ENCODE measurements at places on chromosomes 2 and 18. TPM values are rescaled to one million over a fixed set of nuclear protein-coding genes. Genes with fewer than 3 reads are reported as not detected.

DNA sequence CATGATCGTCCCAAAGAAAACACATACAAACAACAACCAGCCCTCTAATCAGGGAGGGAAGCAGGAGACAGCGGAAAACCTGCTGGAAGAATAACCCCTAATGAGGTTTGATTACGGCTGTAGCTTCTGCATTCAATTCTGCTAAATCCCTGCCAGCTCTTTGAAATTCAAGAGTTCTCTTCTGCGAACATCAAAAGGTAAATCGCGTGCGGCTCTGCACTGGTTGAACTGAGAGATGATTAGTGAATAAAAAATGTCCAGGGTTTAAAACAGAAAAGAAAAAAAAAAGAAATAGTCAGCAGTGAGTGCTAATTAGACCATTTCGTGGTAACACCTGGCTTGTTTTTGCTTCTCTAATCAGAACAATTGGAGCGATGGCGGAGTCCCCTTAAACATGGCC lies 153.0 kb upstream of the CAPN13 start:
- no peak for DNase-seq

MRPS5 gene
- 55.6 TPM for total RNA-seq

DNA sequence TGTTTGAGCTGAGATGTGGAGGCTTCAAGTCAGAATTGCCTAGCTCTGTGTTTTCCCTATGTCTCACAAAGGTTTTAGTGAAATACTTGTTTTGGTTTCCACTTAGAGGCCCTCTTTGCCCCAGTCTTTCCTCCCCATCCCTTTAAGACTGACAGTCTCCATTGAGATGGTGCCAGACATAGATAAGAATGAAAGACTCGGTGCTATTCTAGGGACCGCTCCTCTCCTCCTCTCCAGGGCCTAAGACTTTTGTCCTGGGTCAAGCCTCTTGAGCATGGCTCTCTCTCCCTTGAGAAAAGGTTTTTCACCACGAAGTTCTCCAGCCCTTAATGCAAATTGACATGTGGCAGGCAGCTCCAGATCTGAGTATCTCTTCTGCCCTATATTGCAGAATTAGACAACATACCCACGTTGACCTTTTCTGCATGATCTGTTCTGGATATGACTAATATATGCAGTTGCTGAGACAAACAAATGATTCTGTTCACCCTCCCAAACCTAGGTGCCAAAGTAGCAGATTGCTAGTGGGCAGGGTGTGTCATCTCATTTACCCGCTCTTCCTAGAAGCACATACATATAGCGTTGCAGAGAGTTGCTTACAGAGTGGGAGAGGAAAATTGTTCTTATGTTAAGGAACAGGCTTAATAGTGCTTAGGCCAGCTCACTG lies 47.5 kb upstream of the ACSL3 start:
- no peak for DNase-seq

DNA sequence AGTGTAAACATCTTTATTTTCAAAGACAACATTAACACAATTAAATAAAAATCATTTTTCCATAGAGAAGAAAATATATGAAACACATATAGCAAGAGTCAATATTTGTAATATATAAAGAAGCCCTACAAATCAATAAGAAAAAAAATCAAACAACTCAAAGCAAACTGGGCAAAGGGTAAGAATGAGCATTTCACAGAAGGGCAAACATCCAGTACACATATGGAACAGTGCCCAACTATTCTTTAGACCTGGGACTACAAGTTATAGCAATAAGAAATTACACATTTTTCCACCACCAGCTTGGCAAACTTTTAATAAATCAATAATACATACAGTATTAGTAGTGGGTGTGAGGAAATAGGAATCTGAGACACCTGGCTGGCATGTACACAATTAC lies 324.1 kb downstream of the CYP26B1 start:
- DNase-seq: no peak

CHRNG gene
- 19.5 TPM for total RNA-seq

TRPM8 gene
- not detected for total RNA-seq

- no peak for DNase-seq
Observed at GRCh38 chr18:9293948-9294347, 40.6 kb upstream of the TWSG1 start.

- no peak for DNase-seq
Observed at GRCh38 chr2:47422560-47422959, 19.6 kb downstream of the MSH2 start.

DNA sequence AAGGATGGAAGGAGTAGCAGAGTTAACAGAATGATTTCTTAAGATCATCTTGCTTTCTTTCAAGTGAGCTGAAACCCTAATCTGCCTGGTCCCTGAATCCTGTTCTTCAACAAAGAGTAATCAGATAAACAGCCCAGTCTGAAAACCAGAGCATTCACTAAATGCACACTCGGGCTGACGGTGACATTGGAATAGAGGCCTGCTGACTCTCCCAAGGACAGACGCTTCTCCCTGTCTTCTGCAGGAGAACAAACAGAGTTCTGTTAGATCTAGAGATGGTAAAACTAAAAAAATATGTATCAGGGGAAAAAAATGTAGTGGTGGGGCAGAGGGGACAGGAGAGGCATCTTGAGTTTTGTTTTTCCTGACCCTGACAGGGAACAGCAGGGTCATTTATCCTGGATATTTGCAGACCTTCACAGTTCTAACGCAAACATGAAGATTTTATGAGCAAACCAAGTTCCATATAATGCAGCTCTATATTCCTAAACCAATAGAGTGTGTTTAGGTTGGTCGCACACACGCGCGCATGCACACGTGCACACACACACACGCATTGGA lies 7.3 kb downstream of the MATN3 start:
- DNase-seq: no peak

DNA sequence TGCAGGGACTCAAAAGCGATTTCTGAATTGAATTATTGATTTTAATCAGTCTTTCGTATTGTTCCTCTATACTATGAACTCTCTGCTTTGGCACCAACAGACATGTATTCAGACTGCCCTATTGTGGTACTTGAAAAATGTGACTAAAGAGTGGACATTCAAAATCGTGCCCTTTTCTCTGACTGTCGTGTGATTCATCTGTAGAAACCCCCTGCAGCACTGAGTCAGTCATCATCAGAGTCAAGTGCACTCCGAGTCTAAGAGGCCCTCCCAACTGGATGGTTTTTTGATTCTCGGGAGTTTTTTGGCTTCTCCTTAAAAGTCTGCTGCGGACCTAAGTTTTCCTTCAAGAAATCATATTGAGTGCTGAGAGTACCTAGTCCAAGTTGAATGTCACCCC lies 96.4 kb upstream of the FOSL2 start:
- DNase-seq: no peak

- DNase-seq: no peak
Observed at GRCh38 chr2:69292256-69292655, 94.8 kb downstream of the GFPT1 start.

DNA sequence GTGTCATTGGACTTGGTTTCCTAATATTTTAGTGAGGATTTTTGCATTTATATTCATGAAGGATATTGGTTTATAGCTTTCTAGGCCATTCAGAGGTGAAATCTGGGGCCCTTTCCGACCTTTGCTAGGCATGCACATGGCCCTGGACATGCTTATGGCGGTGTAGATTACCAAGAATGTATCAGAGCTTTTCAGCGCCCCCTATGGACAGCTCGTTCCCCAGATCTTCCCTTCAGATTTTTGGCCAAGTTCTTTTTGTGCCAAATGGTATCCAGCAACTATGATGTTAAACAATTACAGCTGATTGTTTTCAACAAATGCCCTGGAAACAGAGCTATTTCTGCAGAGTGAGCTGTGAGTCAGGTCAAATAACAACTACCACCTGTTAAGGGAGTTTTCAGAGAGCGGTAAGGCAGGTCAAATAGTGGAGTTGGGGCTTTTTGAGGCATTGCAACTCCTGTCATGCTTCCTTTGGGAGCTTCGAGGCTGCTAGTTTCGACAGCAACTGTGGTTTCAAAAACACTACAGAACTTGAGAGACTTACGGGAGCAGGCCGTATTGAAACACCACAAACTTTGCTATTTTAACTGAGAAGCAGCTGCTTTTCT lies 188.3 kb downstream of the ZNF516 start:
- peak; percentile 18 for DNase-seq

MOCOS gene
- 0.31 TPM for total RNA-seq

CYRIA gene
- total RNA-seq: 10.9 TPM

DNA sequence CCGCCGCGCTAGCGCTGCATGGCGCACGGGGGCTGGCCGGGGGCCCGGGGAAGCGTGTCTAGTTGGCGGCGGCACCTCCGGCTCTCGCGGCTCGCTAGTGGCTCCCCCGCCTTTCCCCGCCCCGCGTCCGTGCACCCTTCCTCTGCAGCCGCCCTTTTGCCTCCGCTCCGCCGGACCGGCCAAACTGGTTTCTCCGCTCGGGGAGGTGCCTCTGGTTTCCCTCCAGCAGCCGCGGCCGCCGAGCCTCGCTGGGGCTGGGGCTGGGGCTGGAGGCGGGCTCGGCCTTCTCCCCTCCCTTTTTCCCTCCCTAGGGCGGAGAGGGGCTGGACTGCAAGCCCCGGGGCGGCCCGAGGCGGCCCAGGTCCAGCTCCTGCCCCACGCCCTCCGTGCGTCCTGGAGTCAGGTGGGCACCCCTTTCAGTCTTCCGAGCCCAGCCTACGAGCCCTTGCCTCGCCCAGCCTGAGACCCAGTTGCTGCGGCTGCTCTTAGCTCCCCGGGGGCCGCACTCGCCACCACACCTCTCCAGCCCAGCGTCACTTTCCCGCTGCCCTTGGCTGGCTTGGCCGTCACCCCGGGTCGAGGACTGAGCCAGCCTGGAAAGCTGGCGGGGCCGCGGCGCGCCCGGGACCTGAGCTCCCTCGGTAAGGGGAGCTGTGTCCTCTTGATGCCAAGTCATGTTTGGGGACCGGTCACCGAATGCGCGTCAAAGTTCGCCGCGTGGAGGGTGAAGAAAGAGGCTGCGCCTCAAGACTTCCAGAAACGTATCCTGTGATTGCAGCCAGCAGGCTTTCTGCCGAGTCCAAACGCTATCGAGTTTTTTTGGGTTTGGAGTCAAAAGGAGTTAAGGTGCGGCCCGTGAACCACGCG lies at the start of gene ATP8B1:
Gene ATP8B1, minus strand, starts transcription at position 213 of the 867 bp plus-strand sequence. CDS start 71,508 bp downstream, outside the sequence.
- peak; percentile 71 for DNase-seq

DNA sequence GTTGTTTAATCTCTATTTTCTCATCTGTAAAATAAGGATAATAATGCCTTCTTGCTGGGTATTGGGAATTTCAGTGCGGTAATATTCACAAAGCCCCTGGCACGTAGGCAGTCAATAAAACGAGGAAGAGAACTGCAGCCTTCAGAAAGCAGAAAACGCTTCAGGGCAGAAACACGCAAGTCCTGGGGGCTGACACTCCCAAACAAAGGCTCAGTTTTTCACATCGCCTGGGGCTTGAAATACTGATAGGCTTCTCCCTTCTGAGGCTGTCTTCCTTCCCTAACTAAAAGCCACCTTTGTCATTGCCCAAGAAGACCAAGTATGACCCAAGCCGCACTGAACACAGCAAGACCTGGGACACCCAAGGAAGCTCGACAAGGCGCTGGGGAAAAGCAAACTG lies 32.4 kb downstream of the TMEM177 start:
- DNase-seq: no peak

- DNase-seq: no peak
Observed at GRCh38 chr2:57562495-57562894, 484.1 kb upstream of the VRK2 start.

DNA sequence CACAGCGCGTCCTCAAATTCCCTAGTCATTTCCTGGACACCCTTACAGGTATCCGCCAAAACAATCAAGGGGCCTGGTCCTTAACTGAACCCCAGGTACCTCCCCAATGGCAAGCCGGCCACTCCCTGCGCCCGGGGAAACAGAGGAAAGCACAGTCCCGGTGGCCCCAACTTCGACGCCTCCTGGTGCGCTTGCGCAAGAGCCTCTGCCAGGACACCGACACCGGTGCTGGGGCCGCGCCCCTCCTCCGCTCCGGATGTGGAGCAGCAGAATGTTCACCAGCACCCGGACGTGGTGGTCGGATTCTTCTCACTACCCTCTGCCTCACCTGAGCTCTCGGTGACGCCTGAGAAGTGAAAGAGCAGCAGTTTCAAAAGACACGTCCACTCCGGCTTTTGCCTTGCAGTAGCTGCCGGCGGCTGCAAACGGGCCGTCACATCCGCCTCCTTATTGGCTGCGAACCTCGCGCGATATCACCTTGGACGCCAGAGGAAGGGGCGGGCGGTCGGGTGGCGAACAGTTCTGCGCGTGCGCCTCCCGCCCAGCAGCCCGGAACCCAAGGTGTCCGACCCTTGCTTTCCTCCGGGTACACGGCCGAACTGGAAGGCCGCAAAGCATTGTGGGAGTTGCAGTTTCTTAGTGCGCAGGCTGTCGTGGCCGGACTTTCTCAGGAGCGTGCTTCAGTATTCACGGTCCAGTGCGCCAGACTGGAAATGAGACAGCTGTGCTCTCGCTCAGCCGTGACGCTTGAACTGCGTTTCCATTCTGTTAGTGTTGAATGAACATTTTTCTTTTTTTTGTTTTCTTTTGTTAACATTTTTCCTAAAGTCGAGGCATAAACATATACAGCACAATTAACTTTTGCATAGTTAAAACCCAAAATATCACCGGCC lies at the start of gene TXNDC9:
Gene TXNDC9, minus strand, starts transcription at position 423 of the 893 bp plus-strand sequence. CDS start 3,123 bp downstream, outside the sequence.
- DNase-seq: peak; percentile 100

CXCR1 gene
- total RNA-seq: 0.31 TPM

DNA sequence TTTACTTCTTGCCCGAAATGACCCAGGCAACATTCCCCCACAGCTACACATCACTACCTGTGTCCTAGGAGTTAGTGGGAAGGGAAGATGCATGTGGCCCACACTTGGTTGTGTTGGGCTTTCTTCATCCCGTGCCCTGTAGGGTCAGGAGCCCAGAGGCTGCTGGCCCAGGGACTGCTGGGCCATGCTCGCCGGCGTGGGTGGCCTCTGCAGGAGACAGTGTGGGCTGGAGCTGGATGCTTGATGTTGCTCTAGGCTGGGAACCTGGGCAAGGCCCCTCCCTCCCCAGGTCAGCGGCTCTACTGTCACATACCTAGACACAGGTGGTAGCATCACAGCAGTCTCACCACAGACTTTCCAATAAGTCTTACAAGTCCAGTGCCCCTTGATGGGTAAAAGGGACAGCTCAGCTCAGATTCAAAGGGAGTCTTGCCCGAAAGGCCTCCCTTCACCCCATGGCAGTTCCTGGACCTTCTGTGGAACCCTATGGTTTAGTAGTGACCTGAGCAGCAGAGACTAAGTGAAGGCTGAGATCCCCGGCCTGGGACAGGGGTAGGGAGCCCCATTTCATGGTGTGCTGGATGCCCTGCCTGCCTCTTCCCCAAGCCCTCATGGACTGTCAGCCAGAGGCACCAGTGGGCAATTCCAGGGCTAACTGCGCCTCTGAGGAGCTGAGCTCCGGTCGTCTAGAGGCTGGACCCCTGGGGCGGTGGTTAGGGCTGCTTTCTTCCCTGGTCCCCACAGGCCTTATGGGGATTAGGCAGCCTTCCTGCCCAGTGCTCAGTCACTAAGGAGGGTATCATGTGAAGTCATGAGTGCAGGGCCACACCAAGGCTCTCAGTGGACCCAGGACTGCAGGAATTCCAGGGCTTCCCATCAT lies 45.4 kb upstream of the FAHD2A start:
- no peak for DNase-seq

GYPC gene
- total RNA-seq: 73.4 TPM

- no peak for DNase-seq
Observed at GRCh38 chr18:23317975-23318675, 135.0 kb upstream of the RIOK3 start.

RPRM gene
- 0.21 TPM for total RNA-seq

TM4SF20 gene
- total RNA-seq: not detected

All from tongue (tissue), 3 donors.